ENCODE measurements at places on chromosomes 11 and 22.

GRCh38 chr22:50027639-50028537, 15.3 kb upstream of the IL17REL start:
- no peak for DNase-seq

GRCh38 chr11:256952-257737, 20.4 kb downstream of the PSMD13 start:
- no peak for DNase-seq

GRCh38 chr11:92909214-92909613, 60.2 kb upstream of the MTNR1B start:
- DNase-seq, result no peak

DNA sequence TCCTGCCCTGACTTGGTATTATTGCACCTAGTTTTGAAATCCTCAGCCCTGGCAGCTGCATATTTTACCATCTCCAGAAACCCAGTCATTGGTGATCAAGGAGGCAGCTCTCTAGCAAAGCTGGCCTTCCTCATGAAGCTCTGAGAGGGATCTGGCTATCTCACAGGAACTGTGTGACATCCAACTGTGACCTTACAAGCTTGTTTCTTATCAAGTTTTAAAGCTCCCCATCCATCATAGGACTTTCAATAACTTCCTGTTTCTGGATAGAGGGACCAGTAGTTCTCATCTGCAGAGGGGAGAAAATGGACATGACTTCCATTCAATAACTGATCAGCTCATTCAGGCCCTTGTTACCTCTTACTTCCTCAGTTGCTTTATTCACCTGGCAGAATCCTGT, 18.2 kb downstream of the CALCA start:
- DNase-seq, result no peak

All from right cardiac atrium (tissue), 5 donors.